Mesendoderm (in vitro differentiated cells): ENCODE measurements at places on chromosomes 7 and 10.
A peak's percentile ranks its signal among the peaks of the same experiment; 100 is the strongest.

- no peak for DNase-seq
Observed at GRCh38 chr10:79329529-79329928, 17.7 kb upstream of the PPIF start.

DNA sequence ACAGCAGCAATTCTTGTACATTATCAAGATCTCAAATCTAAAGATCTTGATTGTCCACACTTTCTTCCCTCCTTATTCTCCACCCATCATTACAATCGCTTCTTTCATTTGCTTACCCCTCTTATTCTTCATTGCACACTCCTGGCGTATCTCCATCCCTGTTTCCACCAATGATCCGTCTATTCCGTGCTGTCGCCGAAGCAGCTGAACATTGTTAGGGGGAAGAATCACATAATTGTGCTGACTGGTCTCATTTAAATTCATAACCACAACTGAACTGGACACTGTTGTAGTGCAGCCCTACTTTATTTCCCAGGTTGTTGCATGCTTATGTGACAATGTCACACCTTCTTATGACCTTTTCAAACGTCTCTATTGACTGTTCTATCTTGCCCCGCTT lies 18.9 kb upstream of the NRP1 start:
- no peak for DNase-seq

- no peak for DNase-seq
Observed at GRCh38 chr7:157676001-157676400, 339.2 kb downstream of the DNAJB6 start.

DNA sequence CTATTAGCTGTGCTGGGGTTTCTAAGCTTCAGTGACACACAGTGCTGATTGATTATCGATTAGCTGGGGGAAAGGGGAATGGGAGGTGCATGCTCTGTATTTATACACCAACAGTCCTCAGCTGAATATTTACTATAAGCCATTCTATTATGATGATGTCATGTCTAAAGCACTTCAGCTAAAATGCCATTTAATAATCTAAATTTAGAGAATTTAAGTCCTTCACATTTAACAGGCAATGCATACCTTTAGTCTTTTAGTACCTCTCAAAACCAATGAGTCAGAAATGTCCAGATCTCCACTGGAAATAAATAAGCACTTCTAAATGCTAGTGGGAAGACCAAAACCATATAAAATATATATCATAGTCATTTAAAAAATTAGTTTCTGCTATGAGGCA lies 24.6 kb downstream of the RPP38 start:
- no peak for DNase-seq

DNA sequence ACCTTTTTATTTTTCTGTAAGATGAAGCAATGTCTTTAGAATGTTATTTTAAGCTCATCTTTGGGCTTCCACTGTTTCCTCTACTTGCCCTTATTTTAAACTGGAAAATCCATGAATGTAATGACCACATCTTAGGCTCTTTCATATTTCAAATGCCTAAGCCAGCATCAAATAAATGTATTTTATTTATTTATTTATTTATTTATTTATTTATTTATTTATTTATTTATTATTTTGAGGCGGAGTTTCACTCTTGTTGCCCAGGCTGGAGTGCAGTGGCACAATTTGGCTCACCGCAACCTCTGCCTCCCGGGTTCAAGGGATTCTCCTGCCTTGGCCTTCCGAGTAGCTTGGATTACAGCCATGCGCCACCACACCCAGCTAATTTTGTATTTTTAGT lies 69.2 kb downstream of the HDAC9 start:
- no peak for DNase-seq

GRCh38 chr10:80136134-80136571 lies 3.6 kb downstream of the PLAC9 start:
- no peak for DNase-seq

- no peak for DNase-seq
Observed at GRCh38 chr7:7913504-7913903, 55.1 kb upstream of the GLCCI1 start.

GRCh38 chr10:88385601-88386203 lies 197.4 kb downstream of the RNLS start:
- DNase-seq: no peak

DNA sequence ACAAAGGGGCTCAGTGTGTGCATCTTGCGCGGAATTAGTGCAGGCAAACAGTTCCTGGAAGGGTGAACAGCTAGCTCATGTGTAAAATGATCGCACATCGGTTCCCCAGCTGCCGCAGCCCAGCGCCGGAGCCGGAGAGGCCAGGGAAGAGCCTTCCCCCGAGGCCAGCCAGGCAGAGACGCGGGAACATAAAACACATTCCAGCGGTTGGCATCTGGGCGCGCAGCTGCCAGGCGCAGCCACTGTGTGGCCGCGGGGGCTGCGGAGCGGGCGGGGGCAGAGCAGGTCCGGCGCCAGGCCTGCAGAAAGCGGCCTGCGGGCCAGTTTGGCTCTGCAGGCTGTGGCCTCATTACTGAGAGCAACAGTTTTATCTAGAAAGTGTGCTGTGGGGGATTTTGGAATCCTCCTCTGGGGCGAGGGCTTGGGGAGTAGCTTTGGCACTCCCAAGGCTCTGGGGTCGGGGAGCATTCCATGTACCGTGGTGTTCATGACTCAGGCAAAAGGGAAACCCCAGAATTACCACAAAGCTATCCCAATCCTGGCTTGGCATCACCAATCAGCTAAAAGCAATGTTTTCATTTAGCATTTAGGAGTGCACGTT lies 74.3 kb downstream of the SAMD9 start:
- DNase-seq: peak; percentile 47

- no peak for DNase-seq
Observed at GRCh38 chr10:28713626-28714352, 36.5 kb downstream of the BAMBI start.

DNA sequence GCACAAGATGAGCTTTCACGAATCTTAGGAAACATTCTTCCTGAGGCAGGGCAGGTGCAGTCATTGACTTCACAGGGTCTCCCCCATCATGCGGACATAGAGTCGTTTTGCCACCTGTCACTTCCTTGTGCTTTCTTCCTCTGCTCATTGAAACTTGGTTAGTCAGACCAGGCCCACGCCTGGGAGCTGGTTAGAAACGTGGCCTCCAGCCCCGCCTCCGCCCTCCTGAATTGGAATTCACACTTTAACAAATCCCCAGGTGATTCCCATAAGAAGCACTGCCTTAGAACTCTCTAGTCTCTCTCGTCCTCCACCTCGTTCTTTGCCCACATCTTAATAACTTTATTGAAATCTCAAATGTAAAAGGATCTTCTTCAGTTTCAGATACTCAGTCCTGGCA lies 265.5 kb upstream of the FZD8 start:
- DNase-seq: peak; percentile 76

DNA sequence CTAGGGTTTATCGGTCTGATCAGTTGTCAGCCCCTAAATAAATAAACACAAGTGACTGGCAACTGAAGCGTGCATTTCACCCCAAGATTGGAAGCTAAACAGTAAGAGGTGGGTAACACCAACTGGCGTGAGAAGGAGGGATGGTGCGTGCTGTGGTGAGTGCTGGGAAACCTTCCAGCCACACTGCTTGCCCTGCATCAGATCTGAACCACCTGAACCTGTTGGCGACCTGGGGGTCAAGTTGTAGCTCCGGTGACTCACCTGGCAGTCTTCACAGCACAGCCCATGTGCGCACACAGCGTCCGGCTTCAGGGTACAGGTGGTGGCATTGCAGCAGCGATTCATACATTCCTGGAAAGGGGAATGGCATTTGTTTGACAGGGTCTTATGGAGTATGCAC lies 170.1 kb downstream of the FANK1 start:
- no peak for DNase-seq

GRCh38 chr10:1190791-1191490 lies 134.8 kb downstream of the WDR37 start:
- DNase-seq: no peak

- no peak for DNase-seq
Observed at GRCh38 chr10:129645487-129645886, 178.4 kb downstream of the MGMT start.

DNA sequence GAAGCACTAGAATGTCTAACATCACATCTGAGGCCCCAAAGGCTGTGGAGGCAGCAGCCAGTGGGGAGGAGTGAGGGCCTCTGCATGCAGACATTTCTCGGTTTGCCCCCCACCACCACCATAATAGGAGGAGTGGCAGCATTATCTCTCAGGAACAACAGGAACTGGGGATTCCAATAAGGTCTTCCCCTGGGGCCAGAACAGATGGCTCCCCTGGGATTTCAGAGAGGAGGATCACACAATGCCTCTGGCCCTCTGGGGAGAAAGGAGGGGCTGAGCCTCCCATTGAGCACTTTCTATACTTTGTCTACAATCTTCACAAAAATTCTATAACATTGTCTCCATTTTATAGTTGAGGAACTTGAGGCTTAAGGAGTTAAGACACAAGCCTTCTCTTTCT lies 61.1 kb downstream of the GRID1 start:
- no peak for DNase-seq

- no peak for DNase-seq
Observed at GRCh38 chr7:925601-926000, 28.9 kb downstream of the ADAP1 start.
